ENCODE measurements at places on chromosomes 11 and 22. TPM values are rescaled to one million over a fixed set of nuclear protein-coding genes. Genes with fewer than 3 reads are reported as not detected.
A peak's percentile ranks its signal among the peaks of the same experiment; 100 is the strongest.

DNA sequence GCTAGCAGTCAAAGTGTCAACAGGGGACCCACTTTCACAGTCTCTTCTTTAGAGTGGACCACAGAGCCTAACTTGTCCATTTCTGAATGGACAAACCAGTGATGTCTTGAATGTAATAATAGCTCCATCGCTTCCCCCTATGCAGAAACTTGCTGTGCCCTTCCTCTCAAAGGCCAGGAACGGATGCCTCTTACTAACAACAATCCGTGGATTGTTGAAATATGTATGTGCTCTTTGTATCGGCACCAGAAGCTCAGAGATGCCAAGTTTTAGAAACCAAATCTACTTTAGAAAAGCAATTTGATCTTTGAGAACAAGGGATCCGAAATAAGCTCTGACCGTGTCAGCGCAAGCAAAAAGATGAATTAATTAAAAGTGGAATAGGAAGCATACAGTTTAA, 259.5 kb upstream of the POU2AF2 start:
- H3K4me1 ChIP-seq = peaks cover 12% of the 10 kb centered on the region
- no peaks in the 10 kb centered on the region for H3K36me3 ChIP-seq
- H3K27me3 ChIP-seq = no peaks in the 10 kb centered on the region
- DNase-seq = no peak
- H3K27ac ChIP-seq = no peak overlapping the region
- H3K4me3 ChIP-seq = no peak overlapping the region

DNA sequence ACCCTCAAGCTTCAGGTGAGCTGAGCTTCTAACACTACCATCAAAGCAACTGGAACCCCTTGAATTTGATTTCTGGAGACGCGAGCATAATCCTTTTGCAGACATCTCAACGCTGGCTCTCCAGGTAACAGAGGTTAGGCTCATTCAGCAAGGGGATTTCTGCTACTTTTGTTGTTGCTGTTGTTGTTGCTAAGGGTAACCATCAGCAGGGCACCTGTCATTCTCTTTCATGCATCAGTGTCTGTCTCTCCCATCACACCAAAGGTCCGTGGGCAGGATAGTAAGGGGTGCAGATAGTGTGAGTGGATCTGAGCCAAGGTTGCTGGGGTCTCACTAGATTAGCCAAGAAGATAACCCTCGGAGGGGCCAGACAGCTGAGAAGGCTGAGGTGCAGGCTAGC, 90.3 kb downstream of the TP53I11 start:
- no peaks in the 10 kb centered on the region for H3K36me3 ChIP-seq
- no peak overlapping the region for H3K4me3 ChIP-seq
- H3K27me3 ChIP-seq = no peaks in the 10 kb centered on the region
- H3K4me1 ChIP-seq = peaks cover 39% of the 10 kb centered on the region

GRCh38 chr11:86174101-86175046, 70.2 kb upstream of the EED start:
- no peaks in the 10 kb centered on the region for H3K36me3 ChIP-seq
- no peaks in the 10 kb centered on the region for H3K27me3 ChIP-seq
- peak; percentile 87 for DNase-seq
- no peak overlapping the region for H3K4me3 ChIP-seq

GRCh38 chr22:41009222-41009948, 58.2 kb downstream of the RBX1 start:
- no peak overlapping the region for H3K4me3 ChIP-seq
- H3K4me1 ChIP-seq = no peaks in the 10 kb centered on the region
- no peaks in the 10 kb centered on the region for H3K27me3 ChIP-seq
- DNase-seq = no peak
- H3K27ac ChIP-seq = no peak overlapping the region
- H3K36me3 ChIP-seq = no peaks in the 10 kb centered on the region

DNA sequence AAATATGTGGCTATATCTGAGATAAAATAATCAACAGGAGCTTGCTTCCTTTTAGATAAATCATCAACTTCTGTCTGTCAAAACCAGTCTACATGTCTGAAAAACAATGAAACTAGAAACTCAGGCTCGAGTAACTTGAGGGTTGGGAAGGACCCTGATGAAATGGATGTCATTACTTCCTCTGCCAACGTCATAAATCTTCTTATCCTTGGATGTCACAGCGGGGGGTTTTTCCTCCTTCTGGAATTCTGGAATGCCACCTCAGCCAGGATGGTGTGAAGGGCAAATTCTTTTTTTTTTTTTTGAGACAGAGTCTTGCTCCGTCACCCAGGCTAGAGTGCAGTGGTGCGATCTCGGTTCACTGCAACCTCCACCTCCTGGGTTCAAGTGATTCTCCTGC, 13.4 kb downstream of the LGR4 start:
- H3K27ac ChIP-seq = no peak overlapping the region
- H3K27me3 ChIP-seq = no peaks in the 10 kb centered on the region
- H3K36me3 ChIP-seq = 0 out of 2 replicates have a peak, but pooled peaks cover 4% of the 10 kb centered on the region
- DNase-seq = no peak

- no peak overlapping the region for H3K27ac ChIP-seq
- no peaks in the 10 kb centered on the region for H3K4me1 ChIP-seq
- no peaks in the 10 kb centered on the region for H3K27me3 ChIP-seq
- DNase-seq = no peak
- no peak overlapping the region for H3K4me3 ChIP-seq
These were observed 117.7 kb upstream of the CCDC90B start for GRCh38 chr11:83403691-83404389.

- H3K36me3 ChIP-seq = no peaks in the 10 kb centered on the region
- DNase-seq = no peak
- no peaks in the 10 kb centered on the region for H3K4me1 ChIP-seq
- H3K27me3 ChIP-seq = 0 out of 2 replicates have a peak, but pooled peaks cover 3% of the 10 kb centered on the region
These were observed 185.5 kb downstream of the LRRC4C start for GRCh38 chr11:41273908-41274307.

GRCh38 chr11:67617243-67617953, 10.7 kb downstream of the NDUFV1 start:
- DNase-seq = no peak
- H3K27me3 ChIP-seq = peaks cover 28% of the 10 kb centered on the region
- H3K36me3 ChIP-seq = peaks cover 18% of the 10 kb centered on the region
- no peak overlapping the region for H3K27ac ChIP-seq

RCOR2 gene
- total RNA-seq = 1.5 TPM

Measured in SJSA1 (cell line).